MG63 (cell line): ENCODE measurements at places on chromosomes 5 and 9. TPM values are rescaled to one million over a fixed set of nuclear protein-coding genes. Genes with fewer than 3 reads are reported as not detected.
A peak's percentile ranks its signal among the peaks of the same experiment; 100 is the strongest.

Gene OSMR
- total RNA-seq, result 10.1 and 23.4 TPM in 2 replicates

Gene SPATA31E1
- not detected in 2 replicates for total RNA-seq

Gene F12
- 1.3 and 2.3 TPM in 2 replicates for total RNA-seq

Gene TUSC1
- total RNA-seq, result 3.2 and 14.7 TPM in 2 replicates

Gene CARTPT
- not detected in 2 replicates for total RNA-seq

Gene IRGM
- 9.3 TPM in 1 of 2 replicates, not detected in the other for total RNA-seq

Gene ITK
- not detected in 2 replicates for total RNA-seq

Gene AGPAT2
- 58.8 and 116 TPM in 2 replicates for total RNA-seq

Gene CDH12
- total RNA-seq, result not detected in 2 replicates

- DNase-seq, result no peak
Observed at GRCh38 chr5:8729437-8729836, 816.4 kb downstream of the SEMA5A start.

DNA sequence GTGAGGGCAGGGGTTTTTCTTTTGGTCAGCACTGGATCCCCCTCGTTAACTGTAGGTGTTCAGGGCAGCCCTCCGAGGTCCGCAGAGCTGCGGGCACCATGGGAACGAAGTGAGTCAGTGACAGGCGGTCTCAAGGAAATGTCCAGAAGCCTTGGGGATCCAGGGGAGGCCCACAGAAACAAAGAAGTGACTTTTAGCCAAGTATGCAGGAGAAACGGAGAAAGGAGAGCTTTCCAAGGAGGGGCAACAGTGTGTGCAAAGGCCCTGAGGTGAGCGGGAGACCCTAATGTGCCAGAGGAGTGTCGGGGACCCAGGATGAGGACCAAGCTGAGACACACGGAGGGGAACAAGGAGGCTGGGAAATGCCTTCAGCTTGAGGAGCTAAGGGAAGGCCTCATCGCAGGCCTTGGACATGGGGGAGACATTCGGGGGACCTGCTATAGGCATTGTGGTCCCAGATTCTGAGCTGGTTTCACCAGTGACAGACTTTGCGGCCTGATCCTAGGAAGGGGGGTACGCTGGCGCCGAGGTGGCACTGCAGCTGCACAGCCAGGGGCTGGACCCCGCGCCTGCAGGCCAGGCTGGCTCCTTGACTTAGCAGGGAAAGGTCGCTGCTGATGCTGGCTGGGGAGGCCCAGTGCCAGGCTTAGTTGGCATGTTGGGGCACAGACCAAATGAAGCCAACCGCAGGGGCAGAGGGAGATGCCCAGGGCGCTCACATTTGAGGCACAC lies 3.3 kb downstream of the LTC4S start:
- DNase-seq, result no peak

DNA sequence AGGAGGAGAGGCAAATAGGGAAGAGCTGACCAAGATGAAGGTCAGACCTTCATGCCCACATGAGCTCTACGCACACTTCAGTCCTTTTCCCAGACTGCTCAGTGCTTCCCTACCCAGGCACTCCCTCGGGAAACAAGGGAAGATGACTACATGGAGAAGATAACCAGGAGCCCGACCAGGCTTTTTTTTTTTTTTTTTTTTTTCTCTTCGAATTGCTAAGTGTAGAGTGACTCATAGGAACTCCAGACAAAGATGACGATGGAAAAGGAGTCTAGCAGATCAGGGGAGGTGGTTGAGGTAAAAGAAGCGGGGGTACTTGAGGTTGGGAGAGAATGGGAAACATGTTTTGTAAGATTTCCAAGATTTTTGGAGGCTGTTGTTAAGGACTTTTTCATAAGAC lies 526.1 kb downstream of the BNC2 start:
- peak; percentile 87 for DNase-seq

DNA sequence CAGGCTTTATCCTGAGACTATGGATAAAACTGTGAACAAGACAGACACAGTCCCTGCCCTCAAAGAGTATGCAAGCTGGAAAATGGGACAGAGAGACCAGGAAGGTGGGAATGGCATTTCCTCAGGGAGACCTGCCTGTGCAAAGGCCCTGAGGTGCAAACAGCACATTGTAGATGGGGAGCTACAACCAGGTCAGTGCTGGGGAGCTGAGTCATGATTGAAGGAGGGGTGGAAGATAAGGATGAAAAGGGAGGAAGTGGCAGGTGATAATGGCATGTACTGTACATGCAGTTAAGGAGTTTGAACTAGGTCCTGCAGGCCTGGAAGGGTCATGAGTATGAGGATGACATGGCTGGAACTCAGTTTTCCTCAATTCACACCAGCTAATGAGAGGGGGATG lies 75.5 kb upstream of the BOD1 start:
- DNase-seq, result no peak

DNA sequence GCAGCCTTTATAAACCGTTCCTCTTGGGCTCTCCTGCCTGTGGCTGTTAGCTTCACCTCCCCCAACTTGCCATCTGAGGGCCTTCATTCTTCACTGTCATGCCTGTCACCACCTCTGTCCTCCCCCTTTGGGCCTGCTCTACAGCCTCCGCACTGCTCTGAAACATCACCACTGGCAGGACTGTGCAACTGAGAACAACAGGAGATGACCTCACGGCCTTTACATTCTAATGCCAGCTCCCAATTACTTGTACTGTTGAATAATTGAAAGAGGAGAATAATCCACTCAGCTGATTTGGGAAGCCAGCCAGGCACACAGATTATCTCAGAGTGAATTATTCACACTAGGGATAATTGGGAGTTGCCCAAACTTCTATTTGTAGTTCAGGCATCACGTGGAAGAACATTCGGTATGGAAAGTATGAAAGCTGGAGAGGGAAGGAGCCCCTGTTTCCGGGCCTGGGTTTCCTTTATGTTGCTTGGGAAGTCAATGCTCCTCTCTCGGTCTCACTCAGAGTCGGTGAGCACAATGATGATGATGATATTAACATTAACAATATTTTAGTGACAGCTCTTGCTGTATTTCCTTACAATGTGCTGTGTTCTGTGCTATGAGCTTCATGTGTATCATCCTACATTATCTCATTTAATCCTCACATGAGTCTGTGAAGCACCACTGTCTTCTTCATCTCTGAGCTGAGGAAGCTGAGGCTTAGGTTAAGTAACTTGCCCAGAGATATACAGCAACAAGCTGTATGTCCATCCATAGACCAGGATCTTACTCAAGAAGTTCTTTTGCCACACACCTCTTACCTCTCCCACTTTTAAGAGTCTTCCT lies 99.3 kb upstream of the LRRTM2 start:
- DNase-seq, result peak; percentile 47

DNA sequence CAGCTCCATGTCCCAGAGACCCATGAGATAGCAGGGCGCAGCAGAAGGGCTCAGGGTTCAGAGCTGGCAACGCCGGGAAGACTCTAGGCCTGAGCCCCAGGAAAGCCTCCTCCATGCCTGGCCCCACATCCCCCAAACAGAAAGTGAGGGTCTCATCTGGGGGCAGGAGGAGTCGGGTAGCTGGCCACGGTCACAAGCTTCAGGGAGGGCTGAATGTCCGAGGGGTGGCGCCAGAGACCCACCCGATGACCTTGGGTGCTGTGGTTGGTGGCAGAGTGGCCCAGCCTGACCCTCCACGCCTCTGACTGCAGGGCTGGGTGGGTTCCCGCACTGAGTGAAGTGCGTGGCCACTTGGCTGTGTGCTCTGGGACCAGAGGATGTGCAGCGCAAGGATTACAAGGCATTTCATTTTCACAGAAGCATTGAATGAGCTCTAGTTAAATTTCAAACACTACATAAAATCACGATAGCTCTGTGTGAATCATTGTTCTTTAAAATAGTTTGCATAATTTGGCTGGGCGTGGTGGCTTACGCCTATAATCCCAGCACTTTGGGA lies 3.0 kb downstream of the C8G start:
- DNase-seq, result peak; percentile 41

- no peak for DNase-seq
Observed at GRCh38 chr5:168934169-168934568, 355.0 kb upstream of the PANK3 start.

DNA sequence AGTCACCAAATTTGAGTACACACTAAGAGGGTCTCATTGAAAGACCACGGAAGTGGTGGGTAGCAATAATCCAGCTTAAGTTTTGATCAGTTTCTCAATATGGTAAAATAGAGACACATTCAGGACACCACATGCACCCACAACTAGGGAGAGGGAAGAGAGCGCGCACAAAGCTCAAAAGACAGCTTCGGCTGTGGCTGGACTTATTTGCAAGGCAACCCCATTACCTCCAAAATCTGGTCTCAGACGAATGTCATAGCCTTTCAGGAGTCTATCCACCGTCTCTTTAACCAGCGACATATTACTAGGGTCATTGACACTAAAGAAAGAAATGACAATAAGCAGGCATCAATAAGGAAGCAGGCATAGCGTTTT lies 443 bp downstream of the GABRB2 start:
- no peak for DNase-seq

GRCh38 chr9:134818591-134818990 lies 62.0 kb upstream of the FCN2 start:
- no peak for DNase-seq

DNA sequence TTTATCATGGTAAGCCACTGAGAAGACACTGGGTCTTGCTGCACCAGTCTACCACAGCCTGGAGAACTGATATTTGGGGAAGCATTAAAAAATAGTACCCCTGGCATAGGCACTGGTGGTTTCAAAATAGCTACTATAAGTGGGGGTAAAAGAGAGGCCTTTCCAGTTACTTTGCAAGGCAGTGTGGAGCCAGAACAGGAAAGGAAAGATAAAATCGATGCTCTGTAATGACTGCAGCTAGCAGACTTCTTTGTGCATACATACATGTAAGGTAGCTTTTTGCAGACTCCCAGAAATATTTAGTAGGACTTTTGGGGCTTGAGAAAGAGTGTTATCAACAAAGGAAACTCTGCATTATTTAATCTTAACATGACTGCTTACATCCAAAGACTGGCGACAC lies 31.3 kb upstream of the ALDOB start:
- no peak for DNase-seq

- DNase-seq, result no peak
Observed at GRCh38 chr5:57174890-57175510, 1.1 kb downstream of the GPBP1 start.

- DNase-seq, result no peak
Observed at GRCh38 chr5:43305948-43306565, 7.2 kb downstream of the HMGCS1 start.

DNA sequence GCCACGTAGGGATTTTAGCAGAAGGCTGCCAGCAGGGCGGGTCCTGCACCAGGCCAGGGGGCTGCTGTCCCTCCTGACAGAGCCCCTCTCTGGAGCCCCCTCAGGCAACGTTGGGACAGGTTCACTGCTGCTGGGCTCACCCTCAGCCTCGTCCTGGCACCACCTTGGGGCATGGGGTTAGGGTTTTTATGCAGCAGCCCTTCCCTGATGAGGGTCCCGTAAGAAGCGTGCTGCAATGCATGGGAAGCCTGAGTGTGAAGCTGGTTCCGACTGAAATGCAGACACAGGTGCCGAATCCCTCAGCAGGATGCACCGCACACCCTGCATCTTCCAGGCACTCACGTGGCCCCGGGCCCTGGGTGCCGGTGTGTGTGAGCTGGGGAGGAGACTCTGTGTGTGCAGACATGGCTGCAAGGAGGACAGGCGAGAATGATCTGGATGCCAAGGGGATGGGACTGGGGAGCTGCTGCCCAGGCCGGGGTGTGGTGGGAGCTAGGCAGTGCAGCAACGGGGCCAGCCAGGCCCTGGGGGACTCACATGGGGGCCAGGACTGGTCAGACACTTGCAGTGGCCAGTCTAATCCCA lies 27.1 kb downstream of the ZDHHC11B start:
- DNase-seq, result no peak

DNA sequence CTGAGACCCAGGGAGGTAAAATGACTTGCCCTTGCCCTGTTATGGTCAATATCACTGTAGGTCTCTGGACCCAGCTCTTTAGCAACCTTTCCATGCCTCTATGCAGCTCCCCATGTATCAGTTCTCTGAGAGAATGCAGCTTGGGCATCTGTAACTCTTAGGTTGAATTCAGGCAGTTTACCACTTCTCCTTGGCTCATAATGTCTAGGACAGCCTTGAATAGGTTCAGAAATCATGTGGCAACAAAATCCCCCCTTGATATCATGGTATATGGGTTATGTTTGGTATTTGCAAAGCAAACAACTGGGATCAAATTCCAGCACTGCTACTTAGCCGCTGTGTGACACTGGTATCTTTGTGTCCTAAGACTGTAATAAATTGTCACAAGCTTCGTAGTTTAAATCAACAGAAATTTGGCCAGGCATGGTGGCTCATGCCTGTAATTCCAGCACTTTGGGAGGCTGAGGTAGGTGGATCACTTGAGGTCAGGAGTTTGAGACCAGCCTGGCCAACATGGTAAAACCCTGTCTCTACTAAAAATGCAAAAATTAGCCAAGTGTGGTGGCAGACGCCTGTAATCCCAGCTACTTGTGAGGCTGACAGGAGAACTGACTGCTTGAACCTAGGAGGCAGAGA lies 10.7 kb upstream of the SUB1 start:
- DNase-seq, result no peak

DNA sequence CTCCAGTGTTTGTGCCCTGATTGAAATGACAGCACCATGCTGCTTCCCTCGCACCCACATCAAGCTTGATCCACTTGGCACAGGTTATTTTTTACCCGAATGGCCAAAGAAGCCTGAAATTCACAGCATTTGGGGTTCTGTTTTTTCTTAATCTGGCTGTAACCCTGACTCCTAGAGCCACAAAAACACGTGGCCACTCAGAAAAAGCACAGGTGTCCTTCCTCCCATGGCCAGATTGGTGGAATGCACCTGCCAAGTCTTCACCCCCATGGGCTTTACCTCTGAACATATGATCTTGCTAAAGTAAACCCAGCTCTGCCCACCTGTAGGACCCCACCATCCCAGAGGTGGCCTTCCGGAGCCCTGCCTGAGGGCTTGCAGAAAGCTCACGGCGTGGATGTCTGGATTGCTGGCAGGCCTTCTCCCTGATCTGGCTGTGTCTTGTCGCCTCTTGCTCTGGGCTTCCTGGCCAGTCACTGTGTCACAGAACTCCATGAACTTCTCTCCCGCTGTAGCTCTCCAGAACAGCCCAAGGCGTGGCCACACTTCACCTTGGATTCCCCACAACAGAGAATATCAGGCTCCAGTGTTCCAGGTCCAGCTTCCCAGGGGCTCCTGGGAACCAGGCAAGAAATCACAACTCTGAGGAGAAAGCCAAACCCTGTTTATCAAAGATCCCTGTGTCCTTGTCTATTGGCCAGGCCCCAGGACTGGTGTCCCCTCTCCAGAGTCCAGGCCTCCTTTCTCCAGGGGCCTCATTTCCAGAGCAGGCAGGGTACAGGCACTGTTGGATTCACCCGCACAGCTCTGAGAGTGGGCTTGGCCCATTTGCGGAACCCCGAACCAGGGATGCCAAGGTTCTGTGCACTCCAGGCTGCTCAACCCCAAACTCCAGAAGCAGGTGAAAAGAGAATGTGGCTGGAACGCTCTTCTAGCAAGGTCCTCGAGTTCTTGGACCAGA lies 272.5 kb downstream of the SYK start:
- DNase-seq, result no peak

- DNase-seq, result no peak
Observed at GRCh38 chr5:32202394-32202793, 28.3 kb upstream of the GOLPH3 start.

DNA sequence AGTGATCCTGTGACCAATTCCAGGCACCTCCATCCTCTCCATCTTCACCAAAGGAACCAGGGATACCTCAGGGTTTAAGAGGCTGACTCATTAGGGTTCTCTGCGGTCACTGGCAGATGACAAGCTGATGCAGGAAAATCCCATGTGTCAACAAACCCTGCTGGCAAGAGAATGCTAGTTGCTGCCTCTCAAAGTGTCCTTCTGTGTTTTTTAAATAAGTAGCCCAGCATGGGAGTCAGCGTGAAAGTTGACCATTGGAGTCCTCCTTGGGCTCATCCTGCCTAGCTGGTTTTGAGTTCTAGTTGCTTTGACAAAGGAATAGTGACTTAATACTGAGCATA lies 200.2 kb downstream of the SLIT3 start:
- DNase-seq, result peak; percentile 77

GRCh38 chr5:107542831-107543231 lies 127.9 kb downstream of the EFNA5 start:
- DNase-seq, result peak; percentile 85
